ENCODE measurements at places on chromosomes 16 and 17.

DNA sequence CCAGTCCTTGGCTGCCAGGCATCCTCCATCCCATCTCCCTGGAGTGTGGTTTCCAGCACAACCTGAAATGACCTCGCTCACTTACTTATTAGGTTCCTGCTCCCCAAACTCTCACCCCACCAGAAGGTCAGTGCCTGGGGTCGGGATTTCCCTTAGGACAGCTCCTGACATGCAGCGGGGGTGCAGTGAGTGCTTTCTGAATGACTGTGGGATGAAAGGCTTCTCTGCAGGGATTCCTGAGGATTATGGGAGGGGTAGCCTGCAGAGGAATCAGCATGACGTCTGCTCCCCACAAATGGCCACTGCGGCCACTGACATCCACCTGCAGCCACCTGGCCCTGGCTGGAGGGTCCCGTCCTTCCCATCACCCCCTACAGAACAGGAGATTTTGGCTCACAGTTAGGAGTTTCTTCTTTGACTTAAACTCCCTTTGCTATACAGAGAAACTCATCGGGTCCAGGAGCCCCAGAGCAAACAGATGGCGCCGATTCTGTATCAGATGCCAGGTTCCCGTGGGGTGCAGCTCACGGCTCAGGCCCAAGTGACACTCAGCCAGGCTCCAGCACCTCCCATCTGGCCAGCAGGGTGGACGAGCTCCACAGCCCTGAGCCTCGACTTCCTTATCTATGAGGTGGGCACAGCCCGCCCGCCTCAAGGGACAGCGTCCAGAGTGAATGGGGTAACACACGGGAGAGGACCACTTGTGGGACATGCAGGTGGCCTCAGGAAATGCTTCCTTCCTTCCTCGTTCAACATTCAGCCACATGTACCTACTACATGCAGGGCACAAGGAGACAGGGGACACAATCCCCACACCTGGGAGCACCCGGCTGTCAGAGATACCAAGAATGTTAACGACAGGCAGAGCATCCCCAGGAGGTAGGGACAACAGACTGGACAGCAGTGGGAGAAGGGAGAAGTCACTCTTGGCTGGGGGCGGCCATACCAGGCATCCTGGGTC is 69.8 kb downstream of the RMI2 start:
- DNase-seq, result no peak

DNA sequence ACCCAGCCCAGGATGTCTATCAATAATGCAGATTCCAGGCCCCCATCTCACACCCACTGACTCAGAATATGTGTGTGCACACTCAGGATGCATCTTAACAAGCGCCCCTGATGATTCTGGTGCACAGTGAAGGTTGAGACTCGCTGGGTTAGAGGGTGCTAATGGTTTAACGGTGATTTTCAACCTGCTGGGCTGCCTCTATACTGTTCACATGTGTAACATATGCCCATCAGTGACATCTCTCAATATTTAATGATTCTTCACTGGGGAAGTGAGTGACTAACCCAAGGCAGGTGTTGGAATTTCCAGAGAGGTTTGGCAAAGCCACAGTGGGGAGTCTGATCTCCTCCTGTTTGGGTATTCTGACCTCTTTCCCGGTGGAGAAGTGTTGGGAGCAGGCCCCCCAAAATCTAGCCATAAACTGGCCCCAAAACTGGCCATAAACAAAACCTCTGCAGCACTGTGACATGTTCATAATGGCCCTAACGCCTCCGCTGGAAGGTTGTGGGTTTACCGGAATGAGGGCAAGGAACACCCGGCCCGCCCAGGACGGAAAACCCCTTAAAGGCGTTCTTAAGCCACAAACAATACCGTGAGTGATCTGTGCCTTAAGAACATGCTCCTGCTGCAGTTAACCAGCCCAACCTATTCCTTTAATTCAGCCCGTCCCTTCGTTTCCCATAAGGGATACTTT is 4.1 kb upstream of the DOC2B start:
- no peak for DNase-seq

- DNase-seq, result no peak
Measured at GRCh38 chr17:14316126-14316832, 15.4 kb downstream of the HS3ST3B1 start.

DNA sequence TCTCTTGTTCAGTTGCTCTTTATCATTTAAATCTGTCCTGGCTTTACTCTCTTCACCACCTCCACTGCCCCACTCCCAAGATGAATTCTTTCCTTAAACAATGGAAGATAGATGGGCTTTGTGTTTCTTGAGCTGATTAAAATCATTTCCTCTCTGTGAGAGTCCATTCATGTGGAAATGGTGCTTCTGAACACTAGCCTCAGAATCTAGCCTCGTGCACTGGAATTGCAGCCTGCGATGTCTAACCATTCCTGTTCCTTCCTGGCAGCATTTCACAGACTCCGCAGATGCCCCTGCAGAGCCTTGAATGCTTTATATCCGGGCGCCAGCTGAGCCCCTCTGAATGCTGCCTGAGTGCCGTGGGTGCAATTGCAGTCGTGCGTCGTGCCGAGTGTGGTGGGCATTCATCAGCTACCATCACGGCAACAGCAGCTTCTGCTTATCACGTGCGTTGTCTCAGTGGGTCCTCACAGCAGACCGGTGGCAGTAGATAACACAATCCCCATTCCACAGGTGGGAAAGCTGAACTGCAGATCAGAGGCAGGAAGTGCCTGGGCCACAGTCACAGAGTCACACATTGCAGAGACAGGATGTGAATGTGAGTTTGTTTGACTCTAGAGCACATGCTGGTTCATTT is 172.8 kb upstream of the WSCD1 start:
- no peak for DNase-seq

GRCh38 chr16:22360963-22361659 is 13.3 kb downstream of the CDR2 start:
- no peak for DNase-seq

Measured in naive thymus-derived CD4-positive, alpha-beta T cell (primary cell).